ENCODE measurements at places on chromosomes 2 and 18. TPM values are rescaled to one million over a fixed set of nuclear protein-coding genes. Genes with fewer than 3 reads are reported as not detected.

LONRF2 gene
- total RNA-seq: 2.5 TPM

RBMS1 gene
- total RNA-seq: 13.0 TPM

XDH gene
- total RNA-seq: 90.2 TPM

SEPTIN10 gene
- 55.2 TPM for total RNA-seq

AMER3 gene
- 1.1 TPM for total RNA-seq

SLC5A7 gene
- 0.13 TPM for total RNA-seq

TWIST2 gene
- total RNA-seq: 41.3 TPM

GPR155 gene
- 3.5 TPM for total RNA-seq

SH3BP4 gene
- 23.9 TPM for total RNA-seq

DNA sequence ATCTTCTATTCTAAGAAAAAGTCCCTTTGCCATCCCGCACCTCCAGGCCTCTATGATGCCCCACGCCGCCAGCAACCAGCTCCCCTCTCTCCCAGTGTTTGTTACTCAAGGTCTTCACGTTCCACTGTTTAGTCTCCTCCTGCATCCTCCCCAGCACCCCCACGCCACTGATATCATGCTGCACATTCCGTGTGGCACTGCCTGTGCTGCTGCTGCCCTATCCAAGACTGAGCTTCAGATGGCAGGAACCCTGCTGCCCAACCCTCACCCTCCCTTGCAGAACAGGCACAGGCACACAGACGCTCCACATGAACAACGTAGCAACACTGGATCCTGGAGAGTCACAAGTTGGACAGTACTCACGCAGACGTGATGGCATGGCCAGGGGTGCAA, 35.3 kb downstream of the MYO5B start:
- DNase-seq: no peak

GRCh38 chr2:113686537-113686936, 59.5 kb downstream of the RABL2A start:
- DNase-seq: no peak

GRCh38 chr2:42138163-42139015, 30.8 kb upstream of the EML4 start:
- DNase-seq: no peak

DNA sequence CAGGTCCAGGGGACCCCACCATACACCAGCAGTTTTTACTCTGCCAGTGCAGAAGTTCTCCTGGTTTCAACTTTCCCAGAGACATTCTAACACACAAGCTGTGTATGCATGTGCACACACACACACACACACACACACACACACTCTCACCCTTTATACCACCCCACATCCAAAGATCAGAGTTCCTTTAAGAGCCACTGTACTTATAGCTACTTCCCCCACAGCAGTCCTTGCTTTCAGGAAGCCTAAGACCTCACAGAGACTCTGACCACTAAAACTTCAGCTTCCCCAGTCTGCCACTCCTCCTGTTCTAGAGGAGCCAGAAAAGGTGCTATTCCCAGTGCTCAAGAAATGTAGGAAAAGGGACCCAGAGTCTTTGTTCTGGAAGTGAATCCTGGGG, 107.8 kb downstream of the ZNF521 start:
- no peak for DNase-seq

GRCh38 chr2:175726223-175726622, 275.8 kb downstream of the LNPK start:
- no peak for DNase-seq

- no peak for DNase-seq
Measured at GRCh38 chr18:50126471-50126870, 68.5 kb downstream of the MYO5B start.

DNA sequence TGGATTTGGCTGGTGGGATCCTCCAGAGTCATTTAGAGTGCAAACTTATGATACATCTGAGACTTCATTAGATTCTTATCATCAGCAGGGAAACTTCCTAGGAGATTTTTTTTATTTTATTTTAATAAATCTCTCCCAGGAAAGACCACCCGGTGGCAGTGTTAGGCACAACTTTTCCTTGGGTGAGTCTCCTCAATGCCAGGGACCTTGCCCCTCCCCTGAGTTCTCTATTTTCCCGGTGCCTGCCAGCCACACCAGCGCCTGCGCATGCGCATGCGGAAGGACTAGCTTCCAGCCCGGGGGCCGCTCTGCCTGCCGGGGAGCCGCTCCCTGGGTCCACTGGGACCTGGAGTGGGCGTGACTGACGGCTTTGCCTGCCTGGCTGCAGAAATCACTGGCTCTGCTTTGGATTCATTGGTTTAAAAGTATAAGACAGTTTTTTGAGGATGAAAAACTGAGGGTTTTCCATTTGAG, 86.6 kb downstream of the TMEM182 start:
- DNase-seq: peak; percentile 60

- peak; percentile 83 for DNase-seq
Measured at GRCh38 chr2:3423492-3424170, 44.1 kb downstream of the TRAPPC12 start.

DNA sequence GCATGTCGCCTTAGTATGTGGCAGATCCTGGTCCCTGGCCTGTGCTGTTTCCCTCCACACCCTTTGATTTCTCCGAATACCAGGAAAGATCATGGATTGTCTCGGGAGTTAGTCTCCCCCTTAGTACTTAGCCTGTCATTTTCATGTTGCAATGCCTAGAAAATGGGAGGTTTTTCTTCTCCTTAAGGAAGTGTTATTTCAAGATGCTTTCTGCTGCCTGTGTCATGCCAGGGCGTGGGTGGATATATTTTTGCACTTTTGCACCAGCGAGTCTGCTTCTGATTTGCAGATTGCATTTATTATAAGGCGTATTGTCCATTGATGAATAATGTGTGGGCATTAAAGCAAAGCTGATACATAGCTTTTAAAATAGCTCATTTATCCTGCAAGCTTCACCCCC, 223.5 kb downstream of the NEDD4L start:
- no peak for DNase-seq

DNA sequence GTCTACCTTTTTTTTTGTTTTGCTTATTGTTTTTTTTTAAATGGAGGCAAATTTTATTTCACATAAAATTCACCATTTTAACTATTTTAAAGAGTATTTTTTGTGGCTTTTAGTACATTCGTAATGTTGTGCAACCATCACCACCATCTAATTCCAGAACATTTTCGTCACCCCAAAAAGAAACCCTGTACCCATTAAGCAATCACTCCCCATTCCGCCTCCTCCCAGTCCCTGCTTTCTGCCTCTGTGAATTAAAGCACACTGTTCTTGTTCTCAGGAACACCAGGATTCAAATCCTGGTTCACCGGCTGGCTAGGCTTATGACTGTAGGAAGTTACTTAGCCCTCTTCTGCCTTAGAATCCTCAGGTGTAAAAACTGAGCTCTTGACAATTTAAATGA, 36.9 kb upstream of the EPAS1 start:
- DNase-seq: no peak

- no peak for DNase-seq
Measured at GRCh38 chr2:23200068-23200786, 184.8 kb upstream of the KLHL29 start.

GRCh38 chr2:109376796-109377495, 236.8 kb downstream of the SEPTIN10 start:
- peak; percentile 7 for DNase-seq

- no peak for DNase-seq
Measured at GRCh38 chr2:101464841-101465240, 10.1 kb downstream of the RFX8 start.

Data from Peyer's patch (tissue), 4 donors.